ENCODE measurements at places on chromosomes 1 and 21.

- DNase-seq, result no peak
These were observed 477.1 kb upstream of the NR5A2 start for GRCh38 chr1:199550199-199551065.

DNA sequence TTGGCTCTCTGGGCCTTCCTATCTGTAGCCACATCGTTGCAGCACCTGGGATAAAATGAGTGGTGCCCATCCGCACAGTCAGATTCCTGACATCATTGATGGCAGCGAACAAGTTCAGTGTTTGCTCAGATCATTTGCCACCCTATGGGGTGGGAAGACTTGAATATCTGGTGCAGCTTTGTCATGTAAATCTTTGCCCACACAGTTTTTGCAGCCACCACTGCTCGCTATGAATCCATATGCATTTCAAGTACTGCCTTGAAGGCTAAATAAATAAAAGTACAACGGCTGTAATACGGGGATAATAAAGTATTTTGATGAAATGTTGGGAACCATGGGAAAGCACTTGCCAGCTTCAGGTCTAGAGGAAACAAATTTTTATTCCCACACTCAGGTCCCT, 56.3 kb upstream of the COA6 start:
- DNase-seq, result no peak

- no peak for DNase-seq
These were observed 139.5 kb upstream of the HMGB4 start for GRCh38 chr1:33724348-33724747.

DNA sequence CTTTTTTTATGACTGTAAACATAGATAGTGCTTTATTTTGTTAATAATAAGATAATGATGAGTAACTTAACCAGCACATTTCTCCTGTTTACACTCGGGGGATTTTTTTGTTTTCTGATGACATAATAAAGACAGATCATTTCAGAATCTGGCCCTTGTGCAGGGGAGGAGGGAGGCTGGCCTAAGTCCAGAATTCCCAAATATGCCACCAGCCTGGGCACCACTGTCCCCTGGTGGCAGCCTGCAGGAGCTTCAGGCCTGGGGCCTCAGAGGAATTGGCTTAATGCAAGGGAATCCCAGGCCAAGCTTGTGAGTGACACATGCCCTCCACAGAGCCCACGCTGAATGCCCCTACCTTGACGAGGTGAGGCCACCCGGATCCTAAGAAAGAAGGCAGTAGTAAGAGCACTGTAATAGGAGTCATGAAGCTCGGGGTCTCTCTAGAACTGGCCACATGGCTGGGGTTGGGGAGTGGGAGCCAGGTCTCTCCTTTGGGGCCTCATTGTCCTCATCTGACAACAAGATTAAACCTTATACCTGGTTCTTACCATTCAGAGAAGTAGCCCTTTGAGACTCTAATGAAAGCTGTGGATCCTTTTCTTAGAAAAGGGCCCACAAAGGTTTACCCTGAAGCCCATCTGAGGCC, 24.1 kb downstream of the ETNK2 start:
- DNase-seq, result no peak

- no peak for DNase-seq
These were observed 6.1 kb upstream of the SELE start for GRCh38 chr1:169739980-169740379.

GRCh38 chr1:67004176-67004575, 49.8 kb downstream of the SLC35D1 start:
- no peak for DNase-seq

GRCh38 chr1:104807590-104807989, 1057.9 kb downstream of the AMY1C start:
- no peak for DNase-seq

GRCh38 chr1:236016782-236017400, 48.0 kb downstream of the NID1 start:
- no peak for DNase-seq
